ENCODE measurements at places on chromosomes 12 and 14. TPM values are rescaled to one million over a fixed set of nuclear protein-coding genes. Genes with fewer than 3 reads are reported as not detected.

- no peaks in the 10 kb centered on the region for H3K27me3 ChIP-seq
- no peak for DNase-seq
- H3K4me1 ChIP-seq = peaks cover 42% of the 10 kb centered on the region
- H3K27ac ChIP-seq = peak overlapping the region; percentile 88
- no peaks in the 10 kb centered on the region for H3K36me3 ChIP-seq
- H3K4me3 ChIP-seq = peak overlapping the region; percentile 1
Measured at GRCh38 chr12:9365296-9365695, 157.1 kb upstream of the PZP start.

DNA sequence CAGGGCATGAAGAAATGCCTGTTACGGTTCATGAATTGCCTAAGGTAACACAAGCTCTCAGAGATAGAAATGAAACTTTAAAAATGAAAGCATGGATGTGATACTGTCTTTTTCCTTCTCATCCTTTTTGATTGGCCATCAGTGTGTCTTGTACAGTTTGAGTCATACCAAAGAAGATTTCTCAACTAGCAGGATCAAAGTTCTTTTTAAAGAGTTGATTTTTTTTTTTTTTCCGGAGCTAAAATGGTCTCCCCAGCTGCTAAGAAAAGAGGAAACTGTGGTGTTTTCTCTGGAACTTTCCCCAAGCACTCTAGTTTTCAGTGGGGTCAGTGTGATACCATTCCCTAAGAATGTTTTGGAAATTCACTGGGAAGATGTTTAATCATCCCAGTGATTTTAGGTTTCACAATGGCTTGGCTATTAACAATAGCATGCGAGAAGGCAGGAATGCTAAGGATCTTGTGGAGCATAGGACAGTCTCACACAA is 105.0 kb downstream of the ETNK1 start:
- no peaks in the 10 kb centered on the region for H3K27me3 ChIP-seq
- no peak overlapping the region for H3K27ac ChIP-seq
- no peaks in the 10 kb centered on the region for H3K36me3 ChIP-seq
- no peak for DNase-seq

The CRIP1 gene
- 177 TPM for total RNA-seq

- H3K27ac ChIP-seq = no peak overlapping the region
- no peaks in the 10 kb centered on the region for H3K27me3 ChIP-seq
- DNase-seq = no peak
- no peaks in the 10 kb centered on the region for H3K4me1 ChIP-seq
- H3K4me3 ChIP-seq = no peak overlapping the region
- H3K36me3 ChIP-seq = no peaks in the 10 kb centered on the region
Measured at GRCh38 chr12:120342175-120343038, 14.8 kb upstream of the PLA2G1B start.

- H3K4me3 ChIP-seq = no peak overlapping the region
- H3K27me3 ChIP-seq = no peaks in the 10 kb centered on the region
- no peaks in the 10 kb centered on the region for H3K36me3 ChIP-seq
- no peak overlapping the region for H3K27ac ChIP-seq
- H3K4me1 ChIP-seq = no peaks in the 10 kb centered on the region
Measured at GRCh38 chr14:57748279-57748678, 117.6 kb downstream of the SLC35F4 start.

The PLEKHD1 gene
- total RNA-seq = not detected

DNA sequence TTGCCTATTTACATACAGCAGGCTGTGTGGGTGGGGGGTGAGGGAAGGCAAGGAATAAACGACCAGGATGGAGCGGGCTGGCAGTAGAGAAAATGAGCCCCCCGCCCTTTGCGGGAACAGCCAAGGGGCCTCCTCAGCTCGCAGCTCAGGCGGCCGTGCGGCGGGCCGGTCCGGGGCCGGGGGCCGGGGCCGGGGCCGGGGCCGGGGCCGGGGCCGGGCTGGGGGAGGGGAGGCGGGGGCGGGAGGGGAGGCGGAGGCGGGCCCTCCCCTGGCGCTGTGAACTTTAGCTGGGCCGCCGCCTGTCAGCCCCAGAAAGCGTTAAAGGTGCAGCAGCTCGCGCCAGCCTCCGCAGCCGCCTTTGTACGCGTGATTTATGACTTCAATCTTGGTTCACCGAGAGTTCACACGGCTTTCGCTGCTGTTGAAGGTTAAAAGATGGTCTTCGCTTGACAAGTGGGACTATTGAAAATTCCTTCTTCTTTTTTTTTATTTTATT is 28.8 kb downstream of the HOXC4 start:
- H3K4me1 ChIP-seq = no peaks in the 10 kb centered on the region
- H3K4me3 ChIP-seq = peak overlapping the region; percentile 70
- peak overlapping the region; percentile 35 for H3K27ac ChIP-seq
- no peak for DNase-seq
- no peaks in the 10 kb centered on the region for H3K36me3 ChIP-seq

GRCh38 chr14:95311752-95312151 is 8.0 kb downstream of the CLMN start:
- H3K36me3 ChIP-seq = no peaks in the 10 kb centered on the region
- DNase-seq = no peak
- peaks cover 22% of the 10 kb centered on the region for H3K4me1 ChIP-seq
- no peak overlapping the region for H3K4me3 ChIP-seq

The GLI1 gene
- 1.2 TPM for total RNA-seq

DNA sequence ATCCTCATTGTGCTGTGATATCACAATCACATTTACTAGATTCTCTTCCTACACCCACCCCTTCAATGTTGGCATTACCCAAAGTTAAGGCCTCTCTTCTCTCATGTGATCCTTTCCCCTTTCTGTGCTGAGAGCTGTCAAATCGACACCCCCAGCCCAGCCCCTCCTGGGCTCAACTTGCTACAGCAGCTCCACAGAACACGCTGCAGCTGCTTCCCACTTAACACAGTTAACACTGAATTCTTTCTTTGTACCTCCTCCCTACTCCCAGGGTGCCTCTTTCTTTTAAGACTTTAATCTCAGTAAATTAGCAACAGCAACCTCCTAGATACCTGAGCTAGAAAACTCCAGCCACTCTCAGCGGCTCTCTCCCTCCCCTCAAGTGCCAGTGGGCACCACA is 17.8 kb downstream of the SPTB start:
- no peaks in the 10 kb centered on the region for H3K36me3 ChIP-seq
- no peak overlapping the region for H3K27ac ChIP-seq
- no peak for DNase-seq
- H3K27me3 ChIP-seq = no peaks in the 10 kb centered on the region
- H3K4me1 ChIP-seq = no peaks in the 10 kb centered on the region

DNA sequence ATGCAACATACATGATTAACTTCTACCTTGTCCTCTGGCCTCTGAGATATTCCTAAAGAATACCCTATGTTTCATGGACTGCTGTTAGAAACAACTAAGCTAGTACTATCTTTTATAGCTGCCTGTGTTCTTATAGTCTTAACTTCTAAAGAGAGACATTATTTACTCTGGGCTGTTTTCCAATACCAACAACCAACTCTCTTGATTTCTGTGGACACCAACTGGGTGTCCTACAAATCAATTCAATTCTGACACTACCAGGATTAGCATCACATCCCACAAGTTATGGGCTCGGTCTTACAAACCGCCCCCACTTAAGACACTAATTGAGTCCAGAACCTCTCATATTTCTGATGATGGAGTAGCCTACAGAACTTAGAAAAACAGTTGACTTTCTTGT is 8.3 kb downstream of the XPOT start:
- H3K27ac ChIP-seq = no peak overlapping the region
- H3K4me3 ChIP-seq = no peak overlapping the region
- DNase-seq = no peak

- H3K4me3 ChIP-seq = peak overlapping the region; percentile 77
- peaks cover 5% of the 10 kb centered on the region for H3K4me1 ChIP-seq
- peak; percentile 64 for DNase-seq
- H3K27ac ChIP-seq = peak overlapping the region; percentile 83
Measured at GRCh38 chr14:81464253-81465002, 64.3 kb upstream of the STON2 start.

The EPYC gene
- not detected for total RNA-seq

The C12orf54 gene
- 2.6 TPM for total RNA-seq

The CLEC7A gene
- not detected for total RNA-seq

GRCh38 chr14:33369972-33370371 is 431.3 kb downstream of the NPAS3 start:
- H3K27ac ChIP-seq = no peak overlapping the region
- DNase-seq = peak; percentile 33
- H3K27me3 ChIP-seq = no peaks in the 10 kb centered on the region
- peaks cover 10% of the 10 kb centered on the region for H3K4me1 ChIP-seq
- no peak overlapping the region for H3K4me3 ChIP-seq
- no peaks in the 10 kb centered on the region for H3K36me3 ChIP-seq

GRCh38 chr12:116144384-116144783 is 133.1 kb downstream of the MED13L start:
- H3K36me3 ChIP-seq = no peaks in the 10 kb centered on the region

GRCh38 chr14:106083082-106083481 is 556.7 kb downstream of the TMEM121 start:
- no peaks in the 10 kb centered on the region for H3K27me3 ChIP-seq
- H3K4me1 ChIP-seq = no peaks in the 10 kb centered on the region
- H3K4me3 ChIP-seq = no peak overlapping the region

DNA sequence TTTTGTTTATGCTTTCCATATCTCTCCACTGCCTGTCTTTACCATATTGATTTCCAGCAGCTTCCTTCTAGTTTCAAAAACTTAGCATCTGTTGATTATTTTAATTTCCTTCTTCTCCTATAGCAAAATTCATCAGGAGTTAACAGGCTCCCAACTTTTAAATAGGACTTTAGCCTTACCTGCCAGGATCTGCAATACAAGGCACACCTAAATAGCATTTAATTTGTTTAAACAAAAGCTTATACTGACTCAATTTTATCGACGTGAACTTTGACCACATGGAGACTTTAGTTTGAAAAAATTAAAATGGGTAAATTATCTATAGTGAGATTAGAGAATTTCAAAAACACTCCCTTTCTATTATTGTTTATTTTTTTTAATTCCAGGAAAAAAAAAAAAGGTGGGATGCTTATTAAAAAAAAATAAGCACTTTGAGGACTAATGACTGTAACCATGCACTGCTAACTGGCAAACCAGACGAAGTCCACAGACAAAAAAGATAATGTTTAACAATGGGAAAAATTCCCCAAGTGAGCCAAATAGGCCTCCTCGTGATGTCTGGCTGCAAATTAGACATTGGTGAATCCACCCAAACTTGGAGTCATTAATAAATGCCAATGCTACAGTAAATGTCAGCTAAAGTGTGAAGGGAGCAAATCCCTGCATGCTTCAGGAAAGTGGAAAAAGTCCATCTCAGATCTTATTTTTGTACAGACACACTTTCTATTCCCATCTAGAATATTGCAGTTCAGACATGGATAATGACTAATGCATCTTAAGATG is 40.7 kb downstream of the RMST start:
- H3K36me3 ChIP-seq = no peaks in the 10 kb centered on the region
- H3K4me3 ChIP-seq = no peak overlapping the region
- no peaks in the 10 kb centered on the region for H3K4me1 ChIP-seq
- H3K27ac ChIP-seq = no peak overlapping the region

The B4GALNT1 gene
- total RNA-seq = 0.38 TPM

DNA sequence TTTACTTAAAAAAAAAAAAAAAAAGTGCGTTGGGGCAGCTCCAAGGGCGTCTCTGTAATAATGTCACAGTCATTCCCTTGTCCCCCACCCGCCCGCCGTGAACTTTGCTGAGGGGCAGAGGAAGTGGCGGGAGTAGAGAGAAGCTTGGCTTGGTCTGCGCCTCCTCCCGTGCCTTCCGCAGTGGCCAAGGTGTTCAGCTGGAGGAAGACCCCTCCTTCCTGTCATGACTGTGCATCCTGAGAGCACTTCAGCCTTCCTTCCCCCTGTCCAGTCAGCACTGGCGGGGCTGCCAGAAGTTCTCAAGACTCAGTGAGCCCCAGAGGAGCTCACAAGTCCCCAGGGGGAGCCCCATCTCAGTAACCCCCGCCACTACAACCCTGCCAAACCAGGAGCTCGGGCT is 32.2 kb downstream of the AACS start:
- H3K36me3 ChIP-seq = peaks cover 6% of the 10 kb centered on the region
- no peaks in the 10 kb centered on the region for H3K27me3 ChIP-seq
- H3K27ac ChIP-seq = no peak overlapping the region
- no peak for DNase-seq
- no peaks in the 10 kb centered on the region for H3K4me1 ChIP-seq

GRCh38 chr12:55172686-55173085 is 46.5 kb downstream of the OR9K2 start:
- H3K36me3 ChIP-seq = no peaks in the 10 kb centered on the region
- no peaks in the 10 kb centered on the region for H3K27me3 ChIP-seq
- DNase-seq = no peak
- H3K4me3 ChIP-seq = no peak overlapping the region
- no peak overlapping the region for H3K27ac ChIP-seq

The NANOG gene
- total RNA-seq = 0.51 TPM

The TSPAN8 gene
- total RNA-seq = 0.49 TPM

GRCh38 chr12:96434107-96434506 is 33.9 kb upstream of the CDK17 start:
- H3K27ac ChIP-seq = no peak overlapping the region
- peaks cover 4% of the 10 kb centered on the region for H3K4me1 ChIP-seq
- no peaks in the 10 kb centered on the region for H3K27me3 ChIP-seq
- no peak for DNase-seq
- no peak overlapping the region for H3K4me3 ChIP-seq

GRCh38 chr12:73659802-73660201 is 877.8 kb upstream of the ATXN7L3B start:
- H3K36me3 ChIP-seq = no peaks in the 10 kb centered on the region
- no peak overlapping the region for H3K27ac ChIP-seq
- no peaks in the 10 kb centered on the region for H3K27me3 ChIP-seq
- H3K4me1 ChIP-seq = no peaks in the 10 kb centered on the region

The INHBE gene
- total RNA-seq = 0.77 TPM

All from GM12878 (cell line).